ENCODE measurements at places on chromosomes 6 and 20.
A peak's percentile ranks its signal among the peaks of the same experiment; 100 is the strongest.

- peak; percentile 42 for DNase-seq
These were observed 2.1 kb downstream of the VEGFA start for GRCh38 chr6:43771858-43772680.

DNA sequence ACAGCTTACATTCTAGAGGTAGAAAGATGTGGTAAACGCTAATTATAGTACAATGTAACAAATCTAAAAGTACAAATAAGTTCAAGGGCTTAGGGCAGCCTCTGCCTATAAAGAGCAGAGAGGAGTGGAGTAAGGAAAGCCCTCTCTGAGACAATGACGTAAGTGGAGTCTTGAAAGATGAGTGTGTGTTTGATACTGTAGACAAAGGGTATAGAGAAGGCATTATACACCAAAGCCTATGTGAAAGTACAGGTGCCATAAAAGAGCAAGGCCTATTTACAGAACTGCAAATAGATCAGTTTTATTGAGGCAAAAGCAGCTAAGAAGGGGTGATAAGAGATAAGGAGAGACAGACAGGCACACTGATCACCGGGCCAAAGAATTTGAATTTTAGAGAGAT is 10.9 kb downstream of the GOPC start:
- no peak for DNase-seq

- DNase-seq, result no peak
These were observed 184.5 kb upstream of the MARCKS start for GRCh38 chr6:113672491-113673149.

DNA sequence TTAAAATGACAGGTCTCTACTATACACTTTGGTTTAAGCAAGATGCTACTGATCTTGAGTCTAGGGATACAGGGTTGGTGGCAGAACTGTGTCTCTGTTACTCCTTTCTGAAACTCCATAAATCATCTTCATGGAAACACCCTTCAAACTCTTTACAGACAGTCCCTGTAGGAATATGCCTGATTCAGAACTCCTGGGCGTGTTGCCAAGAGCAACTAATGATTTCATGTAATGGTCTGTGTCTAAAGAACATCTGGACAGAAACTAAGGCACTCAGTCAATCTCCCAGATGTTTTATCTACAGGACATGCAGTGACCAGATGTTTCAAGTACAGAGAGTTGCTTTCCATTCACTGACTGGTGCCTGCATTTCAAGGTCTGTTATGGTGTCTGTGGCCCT is 464.4 kb upstream of the CHD6 start:
- DNase-seq, result no peak

DNA sequence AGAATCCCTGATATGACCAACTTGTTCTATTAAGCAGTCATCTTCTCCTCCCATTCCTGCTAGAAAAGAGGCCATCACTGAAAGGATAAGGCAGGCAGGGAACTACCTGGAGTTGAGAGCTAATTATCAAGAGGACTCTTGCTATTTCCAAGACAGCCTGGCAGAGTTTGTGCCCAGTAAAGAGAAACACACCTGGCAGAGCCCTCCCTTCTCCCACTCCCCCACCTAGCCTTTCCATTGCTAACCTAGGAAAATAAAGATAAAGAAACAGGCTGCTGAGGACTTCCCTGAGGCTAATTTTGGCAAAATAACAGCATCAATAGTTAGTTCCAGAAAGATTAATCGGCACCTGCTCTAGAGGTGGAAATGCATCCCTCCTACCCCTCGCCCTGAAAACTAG is 20.4 kb upstream of the RAB22A start:
- no peak for DNase-seq

DNA sequence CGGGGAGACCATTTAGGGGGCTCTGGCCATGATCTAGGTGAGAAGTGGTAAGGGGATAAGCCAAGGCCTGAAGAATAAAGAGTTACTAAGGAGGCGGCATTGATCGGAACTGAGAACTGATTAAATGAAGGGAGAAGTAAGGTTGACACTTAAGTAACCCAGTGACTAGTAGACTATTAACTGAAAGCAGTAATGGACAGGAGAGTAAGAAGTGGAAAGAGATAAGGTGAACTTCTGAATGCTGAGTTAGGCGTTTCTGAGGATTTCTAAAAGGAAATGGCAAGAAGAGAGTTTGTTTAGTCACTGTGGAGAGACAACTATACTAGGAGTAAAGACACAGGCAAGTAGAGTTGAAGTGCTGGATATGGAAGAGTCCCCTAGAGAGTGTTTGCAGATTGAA is 1.9 kb downstream of the ABCF1 start:
- no peak for DNase-seq

DNA sequence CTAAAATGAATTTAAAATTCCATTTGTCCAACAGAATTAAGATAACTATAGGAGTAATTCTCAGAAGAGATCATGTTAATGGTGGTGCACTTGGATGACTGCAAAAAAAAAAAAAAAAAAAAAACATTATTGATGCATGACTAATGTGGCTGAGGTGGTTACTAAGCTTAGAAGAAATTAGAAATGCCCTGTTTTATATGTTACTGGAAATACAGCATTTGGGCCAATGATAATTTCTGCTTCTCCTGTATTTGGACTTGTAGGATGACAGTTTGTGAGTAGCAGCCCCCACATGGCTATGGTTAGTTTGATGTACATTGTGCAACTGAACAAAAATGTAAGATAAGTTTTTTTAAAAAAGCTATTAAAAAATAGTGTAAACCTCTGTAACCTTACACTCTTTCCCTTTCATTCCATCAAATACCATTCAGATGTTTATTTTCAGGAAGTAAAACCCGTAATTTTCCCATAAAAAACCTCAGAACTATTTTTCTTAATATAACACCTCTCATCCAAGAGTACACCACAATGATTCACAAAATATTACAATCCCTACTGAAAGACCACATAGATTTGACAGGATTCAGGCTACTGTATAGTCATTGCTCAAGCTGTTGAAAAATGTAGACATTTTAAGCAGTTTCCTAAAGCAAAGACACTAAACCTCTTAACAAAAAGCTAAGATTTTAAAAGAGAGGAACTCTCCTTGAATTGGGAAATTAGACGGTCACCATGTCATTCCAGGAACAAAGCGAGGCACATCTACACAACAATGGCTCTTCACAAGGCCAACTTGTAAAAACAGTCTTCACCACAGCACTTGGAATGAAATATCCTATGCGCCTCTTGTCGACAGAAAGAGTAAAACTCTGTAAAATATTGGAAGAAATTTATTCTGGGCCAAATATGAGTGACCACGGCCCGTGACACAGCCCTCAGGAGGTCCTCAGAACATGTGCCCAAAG is 83.0 kb downstream of the WDR27 start:
- no peak for DNase-seq

DNA sequence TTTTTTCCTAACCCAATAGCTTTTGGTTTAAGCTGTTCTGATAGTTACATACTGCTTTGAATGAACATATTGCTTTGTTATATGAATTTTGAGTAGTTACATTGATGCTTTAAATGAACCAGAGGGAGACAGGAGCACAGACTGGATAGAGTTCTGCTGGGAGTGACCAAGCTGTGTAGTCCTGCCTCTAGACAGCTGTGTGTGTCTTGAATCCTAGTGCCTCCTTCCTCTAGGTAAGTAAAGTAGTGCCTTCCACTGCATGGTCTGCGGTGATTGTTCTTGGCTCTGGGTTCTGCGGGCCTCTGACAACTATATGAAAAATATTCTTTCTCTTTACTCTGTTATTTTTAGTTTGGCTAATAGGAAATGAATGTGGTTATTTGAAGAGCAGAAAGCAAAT is 46.0 kb upstream of the ADGRG6 start:
- no peak for DNase-seq

Data from NCI-H510A treated with DMSO at 0.1 percent for 48 hours (cell line).